ENCODE measurements at places on chromosomes 7 and 10.

DNA sequence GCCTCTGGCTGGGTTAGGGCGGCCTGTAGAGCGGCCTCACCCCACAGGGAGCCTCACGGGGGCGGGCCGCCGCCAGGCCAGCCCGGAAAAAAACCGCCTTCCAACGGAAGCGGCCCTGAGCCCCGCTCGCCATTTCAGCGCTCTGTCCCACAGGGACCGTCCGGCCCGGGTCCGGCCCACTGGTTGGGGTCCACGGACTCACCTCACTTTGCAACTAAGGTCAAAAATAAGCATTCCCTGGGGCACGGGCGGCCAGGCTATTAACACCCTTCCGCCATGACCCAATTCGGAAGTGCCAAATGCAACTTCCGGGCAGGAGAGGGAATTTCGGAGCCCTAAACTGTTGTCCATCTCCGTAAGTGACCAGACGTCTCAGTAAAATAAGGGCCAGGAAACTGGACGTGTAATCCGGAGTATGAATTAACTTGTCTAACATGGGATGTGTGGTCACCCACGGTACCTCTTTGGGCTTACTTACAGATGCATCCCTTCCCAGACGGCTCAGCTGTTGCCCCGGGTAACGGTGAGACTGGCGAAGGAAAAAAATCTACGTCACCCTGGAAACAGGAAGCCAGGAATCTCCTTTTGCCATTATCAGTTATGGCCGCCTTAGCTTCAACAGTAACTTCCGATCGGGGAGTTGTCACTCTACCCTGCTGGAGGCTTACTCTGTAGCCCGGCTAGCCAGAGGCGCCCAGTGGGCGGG is at the start of gene BBIP1:
BBIP1 (minus strand) TSS at position 538 of the 706 bp plus-strand sequence. CDS start 1,023 bp downstream, outside the sequence.
- no peak for DNase-seq

DNA sequence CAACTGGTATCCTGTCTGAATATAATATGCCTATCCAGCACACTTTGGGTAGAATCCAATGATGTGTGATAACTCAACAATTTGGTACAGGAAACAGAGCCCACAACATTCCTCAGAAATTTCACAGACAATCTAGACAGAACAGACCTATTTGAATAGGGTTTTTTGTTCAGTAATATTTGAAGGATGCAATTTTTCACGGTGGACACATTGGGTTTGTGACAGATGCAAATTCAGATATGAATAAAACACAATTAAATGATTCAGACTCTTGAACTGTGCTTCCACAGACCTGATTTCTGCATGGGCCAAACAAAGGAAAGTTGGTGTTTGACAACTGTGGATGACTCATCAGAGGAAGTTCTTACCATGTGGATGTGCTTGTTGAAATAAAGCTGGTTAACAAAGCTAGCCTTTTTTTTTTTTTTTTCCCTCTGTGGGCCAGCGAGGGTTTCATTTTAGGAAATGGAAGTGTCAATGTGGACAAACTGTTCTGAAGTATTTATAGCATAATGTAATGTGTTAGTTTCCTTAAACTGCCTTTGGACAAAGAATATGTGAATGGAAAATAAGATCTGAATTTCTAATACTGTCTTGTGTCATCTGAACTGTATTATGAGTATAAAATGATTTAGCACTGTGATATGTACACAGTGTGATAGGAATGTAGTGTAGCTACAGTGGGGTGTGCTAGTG is 43.2 kb upstream of the FAM133B start:
- no peak for DNase-seq

DNA sequence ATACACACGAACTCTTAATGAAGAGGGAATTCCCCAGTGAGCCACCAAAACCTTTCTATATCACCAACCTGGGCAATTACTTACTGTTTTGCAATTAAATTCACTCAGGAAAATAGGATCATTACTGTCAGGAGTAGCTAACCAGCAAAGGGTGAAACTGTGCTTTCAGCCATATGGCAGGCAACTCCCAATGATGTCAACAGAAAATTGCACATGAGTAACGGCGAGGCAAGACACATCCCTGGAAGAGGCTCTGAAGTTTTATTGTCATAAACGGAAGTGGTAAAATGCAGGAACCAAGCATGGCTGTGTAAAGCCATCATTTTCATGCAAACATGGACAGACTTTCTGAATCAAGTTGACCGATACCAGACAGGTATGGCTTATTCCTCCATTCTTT is 548.9 kb upstream of the AUTS2 start:
- DNase-seq, result no peak

GRCh38 chr7:42753367-42753766 is 158.5 kb downstream of the C7orf25 start:
- no peak for DNase-seq

GRCh38 chr7:37216156-37216852 is 232.4 kb downstream of the ELMO1 start:
- no peak for DNase-seq

- DNase-seq, result no peak
These were observed 6.8 kb upstream of the AGR2 start for GRCh38 chr7:16811551-16811950.

GRCh38 chr10:74738985-74739567 is 87.3 kb upstream of the KAT6B start:
- DNase-seq, result no peak

DNA sequence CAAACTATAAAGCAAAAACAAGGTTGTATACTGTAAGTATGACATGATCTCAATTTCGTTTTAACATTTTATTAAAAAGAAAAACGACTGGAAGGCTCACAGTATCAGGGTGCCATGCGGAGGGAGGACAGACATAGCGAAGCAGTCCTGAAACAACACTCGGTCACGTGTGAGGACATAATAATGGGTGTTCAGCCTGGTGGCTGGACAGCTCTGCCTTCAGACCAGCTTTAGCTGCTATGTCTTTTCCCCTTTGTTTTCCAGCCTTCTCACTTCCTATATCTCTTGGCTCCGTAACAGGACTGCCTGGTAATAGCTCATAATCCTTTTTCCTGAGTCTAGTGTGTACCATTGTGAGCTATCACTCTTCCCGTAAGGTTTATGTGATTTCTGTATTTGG is 18.4 kb upstream of the KLF14 start:
- no peak for DNase-seq

DNA sequence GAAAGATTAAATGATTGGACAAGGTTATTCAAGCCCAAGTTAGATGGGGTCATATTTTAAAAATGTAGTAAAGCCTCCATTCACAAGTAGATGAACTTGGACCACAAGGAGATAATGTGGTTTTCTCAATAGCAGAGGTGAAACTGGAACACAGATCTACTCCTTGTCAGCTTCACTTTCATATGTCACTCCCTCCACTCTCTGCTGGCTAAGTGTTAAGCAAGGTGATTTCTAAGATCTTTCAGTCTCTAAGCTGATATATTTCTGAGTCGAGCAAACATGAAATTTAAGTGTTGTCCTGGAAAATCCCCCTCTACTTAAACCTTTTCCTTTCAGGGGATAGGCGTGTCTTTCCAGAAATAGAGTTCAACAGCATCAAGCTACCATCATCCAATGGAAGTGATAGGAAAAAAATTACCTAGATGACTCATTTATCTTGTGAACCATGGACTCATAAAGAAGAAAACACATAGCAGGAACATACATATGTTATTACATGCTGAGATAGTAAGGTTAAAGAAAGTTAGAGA is 275.0 kb downstream of the PTEN start:
- DNase-seq, result no peak

- no peak for DNase-seq
These were observed 152.1 kb downstream of the NOC3L start for GRCh38 chr10:94210440-94211168.

DNA sequence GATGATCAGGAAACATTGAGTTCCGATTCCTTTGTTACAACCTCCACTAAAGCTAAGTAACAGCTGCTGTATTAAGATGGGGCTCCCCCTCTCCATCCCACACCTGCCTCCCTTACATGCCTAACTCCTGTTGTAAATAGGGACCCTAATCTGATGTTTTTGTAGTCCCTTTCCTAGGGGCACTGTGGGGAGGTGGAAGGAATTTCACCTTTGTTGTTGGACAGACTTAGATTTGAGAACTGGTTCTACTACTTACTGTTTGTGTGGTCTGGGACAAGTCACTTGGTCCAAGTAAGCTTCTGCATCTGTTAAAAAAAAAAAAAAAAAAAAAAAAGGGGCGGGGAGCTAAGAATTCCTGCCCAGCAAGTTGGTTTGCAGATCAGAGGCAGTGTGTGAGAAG is 42.6 kb downstream of the KIAA1217 start:
- no peak for DNase-seq

- DNase-seq, result no peak
These were observed 78.4 kb upstream of the ADO start for GRCh38 chr10:62726142-62726541.

DNA sequence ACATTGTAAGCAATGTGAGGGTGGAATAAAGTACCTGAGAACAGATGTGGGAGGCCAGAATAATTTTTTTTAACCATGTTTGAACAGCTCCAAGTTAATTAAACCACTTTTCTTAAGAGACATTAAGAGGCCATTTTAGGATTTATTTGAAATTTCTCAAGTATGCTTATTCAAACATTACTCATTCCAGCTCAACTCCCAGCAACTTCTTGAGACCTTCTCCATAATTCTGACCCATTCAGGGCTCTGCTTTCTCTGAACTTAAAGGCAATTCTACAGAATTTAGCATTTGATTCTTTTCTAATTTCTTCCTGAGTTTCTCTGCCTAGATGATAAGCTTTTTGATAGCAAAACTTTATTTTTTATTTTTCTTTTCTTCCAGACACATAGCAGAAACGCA is 314.5 kb downstream of the CAMK1D start:
- no peak for DNase-seq

- no peak for DNase-seq
These were observed 59.1 kb upstream of the ZNF32 start for GRCh38 chr10:43707770-43708169.

GRCh38 chr7:66630531-66630930 is 1.9 kb downstream of the KCTD7 start:
- no peak for DNase-seq

DNA sequence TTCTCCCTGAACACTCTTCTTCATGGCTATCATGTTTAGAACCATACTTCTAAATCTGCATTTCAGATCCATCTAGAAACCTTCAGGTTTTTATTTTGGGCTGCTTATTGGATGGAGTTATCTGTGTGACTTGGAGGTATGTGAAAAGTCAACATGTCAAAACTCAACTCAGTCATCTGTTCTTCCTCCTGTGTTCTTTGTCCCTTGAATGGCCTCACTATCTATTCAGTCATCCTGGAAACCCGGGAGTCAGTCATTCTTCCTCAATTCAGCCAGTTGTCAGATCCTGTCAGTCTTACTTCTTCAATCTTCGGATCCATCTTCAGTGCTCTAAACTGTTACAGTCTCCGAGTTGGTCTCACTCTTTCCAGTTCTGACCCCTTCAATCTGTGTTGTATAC is 52.2 kb downstream of the VKORC1L1 start:
- DNase-seq, result no peak

GRCh38 chr7:43873300-43873699 is 4.0 kb upstream of the MRPS24 start:
- no peak for DNase-seq

GRCh38 chr10:123375738-123376137 is 221.5 kb downstream of the BUB3 start:
- DNase-seq, result no peak

DNA sequence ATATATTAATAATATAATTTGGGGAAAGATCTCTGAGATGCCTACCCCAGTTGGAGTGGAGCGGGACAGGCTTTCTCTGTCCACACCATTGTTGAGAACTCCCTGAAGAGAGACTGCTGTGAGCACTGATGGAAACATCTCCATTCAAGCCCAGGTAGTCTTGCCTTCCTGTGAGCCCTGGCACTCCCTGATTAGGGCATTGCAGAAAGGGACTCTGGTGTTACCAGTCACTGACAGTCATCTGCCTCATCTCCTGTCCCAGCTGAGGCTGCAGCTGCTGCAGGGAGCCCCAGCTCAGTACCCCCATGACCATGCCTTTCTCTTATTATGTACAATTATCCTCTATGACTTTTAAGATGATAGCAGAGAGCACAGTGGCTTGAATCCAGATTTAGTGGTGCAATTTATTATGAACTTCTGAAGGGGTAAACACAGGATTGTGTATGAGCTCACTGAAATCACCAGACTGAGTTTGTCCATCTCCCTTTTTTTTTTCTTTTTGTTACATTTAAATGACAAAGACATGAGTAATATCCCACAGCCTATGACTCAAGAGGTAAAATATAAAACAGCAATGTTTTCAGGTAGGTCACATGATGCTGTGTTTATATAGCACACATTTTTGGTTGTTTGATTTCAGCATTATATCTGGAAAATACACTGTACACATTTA is 236.9 kb downstream of the SLC25A13 start:
- no peak for DNase-seq

DNA sequence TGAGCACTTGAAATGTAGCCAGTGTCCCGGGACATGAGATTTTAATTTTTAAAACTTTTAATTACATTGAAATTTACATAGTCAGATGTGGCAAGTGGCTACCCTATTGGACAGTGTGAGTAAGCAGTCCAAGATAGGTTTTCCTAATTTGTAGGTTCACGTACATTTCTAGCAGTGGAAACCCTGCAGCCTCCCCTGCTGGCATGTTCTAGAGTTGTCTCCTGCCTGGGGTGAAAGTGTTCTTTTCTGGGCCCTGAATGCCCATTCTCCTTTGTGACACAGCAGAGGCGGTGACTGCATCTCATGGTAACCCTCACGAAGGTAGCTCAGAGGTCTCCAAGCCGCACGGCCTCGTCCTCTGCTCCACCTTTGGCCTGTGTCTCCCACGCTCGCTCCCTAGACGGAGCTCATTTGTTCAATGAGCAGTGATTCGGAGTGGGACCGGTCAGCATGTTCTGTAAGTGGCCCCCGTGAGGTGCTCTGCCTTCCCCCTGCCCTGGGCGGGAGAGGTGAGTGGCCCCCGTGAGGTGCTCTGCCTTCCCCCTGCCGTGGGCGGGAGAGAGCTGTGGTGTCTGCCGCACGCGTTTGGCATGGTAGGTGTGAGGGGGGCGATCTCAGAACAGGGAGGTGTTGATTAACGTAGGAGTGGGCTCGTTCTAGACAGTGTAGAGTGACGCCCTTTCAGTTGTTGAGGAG is 18.0 kb downstream of the WDR37 start:
- no peak for DNase-seq

- no peak for DNase-seq
These were observed 118.0 kb downstream of the COBL start for GRCh38 chr7:51198654-51199053.

- DNase-seq, result no peak
These were observed 457 bp downstream of the PLOD3 start for GRCh38 chr7:101216860-101217387.

DNA sequence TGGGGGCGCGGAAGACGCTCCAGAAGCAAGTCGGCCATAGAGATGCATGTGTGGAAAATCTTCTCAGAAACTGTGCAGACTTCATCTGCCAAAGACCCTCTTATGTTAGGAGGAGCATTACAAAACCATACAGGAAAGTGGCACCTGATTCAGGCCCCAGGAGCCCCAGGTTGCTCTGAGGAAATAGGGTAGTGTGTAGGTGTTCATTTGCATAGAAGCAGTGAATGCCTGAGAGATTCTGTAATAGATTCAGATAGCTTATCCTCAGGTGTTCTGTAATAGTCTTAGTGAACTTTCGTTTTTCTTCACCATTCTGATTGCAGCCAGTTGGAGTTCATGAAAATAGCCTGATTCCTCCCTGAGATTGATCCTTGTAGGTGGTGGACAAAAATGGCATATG is 106.4 kb upstream of the GJD4 start:
- DNase-seq, result no peak

Measured in HuH-7 (cell line).